Endothelial cell of coronary artery (primary cell): ENCODE measurements at places on chromosomes 2 and 18. TPM values are rescaled to one million over a fixed set of nuclear protein-coding genes. Genes with fewer than 3 reads are reported as not detected.

Gene BMP10
- total RNA-seq: not detected in 2 replicates

Gene TET3
- total RNA-seq: 4.6 and 5.7 TPM in 2 replicates

Gene HOXD3
- total RNA-seq: 0.54 and 2.4 TPM in 2 replicates

Gene IL1B
- 8.2 TPM in 1 of 2 replicates, not detected in the other for total RNA-seq
